IPS-NIHi11 (cell line): ENCODE measurements at places on chromosomes 1 and 21.

DNA sequence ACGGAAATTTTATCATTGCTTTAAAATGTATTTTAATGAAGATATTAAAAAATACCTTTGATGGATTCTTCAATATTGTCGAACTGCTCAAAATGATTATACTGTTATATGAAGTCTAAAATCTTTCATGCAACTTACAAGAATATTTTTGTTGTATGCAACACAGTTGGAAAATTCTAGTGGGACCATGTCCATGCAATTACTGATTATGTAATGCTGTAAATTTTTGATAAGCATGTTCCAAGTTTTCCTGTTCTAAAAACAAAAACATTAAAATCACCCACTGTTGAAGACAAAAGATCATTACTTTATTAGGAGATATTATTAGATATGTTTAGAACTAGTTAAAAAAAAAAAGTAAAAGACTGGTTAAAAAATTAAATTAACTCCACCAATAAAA, 132.8 kb downstream of the NFIA start:
- no peak for DNase-seq

GRCh38 chr21:45874716-45875415, 106.7 kb upstream of the COL6A1 start:
- no peak for DNase-seq

DNA sequence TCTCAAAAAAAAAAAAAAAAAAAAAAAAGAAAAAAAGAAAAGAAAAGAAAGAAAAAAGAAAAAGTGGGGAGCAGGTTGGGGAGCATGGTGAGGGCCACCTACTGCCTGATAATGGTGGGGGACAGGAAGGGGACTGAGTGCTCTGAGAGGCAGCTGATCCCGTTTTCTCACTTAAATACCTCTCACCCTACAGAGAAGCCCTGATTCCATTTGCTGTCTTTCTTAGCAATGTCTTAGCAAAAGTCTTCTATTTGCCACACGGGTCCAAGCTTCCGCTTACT, 692 bp upstream of the H6PD start:
- no peak for DNase-seq

DNA sequence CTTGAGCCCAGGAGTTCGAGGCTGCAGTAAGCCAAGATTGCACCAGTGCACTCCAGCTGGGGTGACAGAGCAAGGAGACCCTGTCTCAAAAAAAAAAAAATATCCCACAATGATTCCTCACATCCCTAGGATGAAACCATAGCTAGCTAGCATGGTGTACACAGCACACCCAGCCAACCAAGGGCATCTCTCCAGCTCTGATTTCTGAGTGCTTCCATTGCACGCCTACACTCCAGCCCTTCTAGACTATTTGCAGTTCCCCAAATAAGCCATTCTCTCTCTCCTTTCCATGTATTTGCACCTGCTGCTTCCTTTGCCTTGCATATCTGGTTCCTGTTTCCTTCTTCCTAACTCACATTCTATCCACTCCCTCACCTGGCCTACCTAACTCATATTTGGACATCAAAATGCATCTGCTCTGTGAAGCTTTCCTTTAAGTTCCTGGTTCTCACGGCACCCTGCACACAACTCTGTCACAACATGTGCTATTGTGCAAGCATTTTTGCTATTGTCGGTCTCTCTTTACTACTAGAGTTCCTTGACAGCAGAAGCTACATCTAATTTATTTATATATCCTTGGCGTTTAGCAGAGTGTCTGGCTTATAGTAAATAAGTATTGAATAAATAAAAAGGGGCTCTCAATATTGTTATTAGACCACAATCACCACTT, 2.4 kb upstream of the ELAPOR1 start:
- DNase-seq: no peak

DNA sequence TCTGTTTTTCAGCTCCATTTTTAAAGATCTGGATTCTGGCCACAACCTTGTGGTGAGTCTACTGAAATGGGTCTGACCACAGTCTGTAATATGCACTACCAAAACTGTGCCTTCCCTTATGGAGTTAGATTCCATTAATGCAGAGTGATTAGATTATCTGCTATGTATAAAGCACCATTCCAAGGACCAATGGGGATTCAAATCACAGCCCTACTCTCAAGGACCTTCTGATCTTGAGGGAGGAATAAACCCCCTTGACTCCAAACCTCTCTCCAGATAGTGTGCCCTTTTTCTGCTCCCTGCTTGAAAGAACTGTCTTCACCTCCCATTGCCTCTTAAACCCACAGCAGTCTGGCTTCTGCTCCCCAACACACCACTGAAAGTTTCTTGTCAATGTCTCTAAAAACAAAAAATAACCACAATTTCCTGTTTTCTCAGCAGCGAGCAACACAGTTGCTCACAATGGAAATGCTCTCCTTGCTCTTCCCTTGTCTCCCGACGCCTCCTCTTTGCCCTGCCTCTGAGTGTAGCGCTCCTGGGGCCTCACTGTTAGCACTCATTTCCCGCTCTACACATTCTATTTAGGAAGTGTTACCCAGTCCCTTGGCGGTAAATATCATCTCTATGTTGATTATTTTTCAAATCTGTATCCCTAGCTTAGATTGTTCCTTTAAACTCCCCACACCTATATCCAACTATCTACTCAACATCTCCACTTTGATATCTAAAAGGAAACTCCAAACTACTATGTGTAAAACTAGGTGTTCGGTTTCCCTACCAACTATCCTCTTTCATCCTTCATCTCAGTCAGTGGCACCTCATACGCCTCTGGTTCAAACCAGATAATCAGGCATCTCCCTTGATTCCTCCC, 13.6 kb downstream of the PCNX2 start:
- no peak for DNase-seq

GRCh38 chr1:93758842-93759515, 77.3 kb upstream of the BCAR3 start:
- no peak for DNase-seq

- no peak for DNase-seq
Observed at GRCh38 chr1:113983391-113983790, 4.1 kb downstream of the OLFML3 start.

DNA sequence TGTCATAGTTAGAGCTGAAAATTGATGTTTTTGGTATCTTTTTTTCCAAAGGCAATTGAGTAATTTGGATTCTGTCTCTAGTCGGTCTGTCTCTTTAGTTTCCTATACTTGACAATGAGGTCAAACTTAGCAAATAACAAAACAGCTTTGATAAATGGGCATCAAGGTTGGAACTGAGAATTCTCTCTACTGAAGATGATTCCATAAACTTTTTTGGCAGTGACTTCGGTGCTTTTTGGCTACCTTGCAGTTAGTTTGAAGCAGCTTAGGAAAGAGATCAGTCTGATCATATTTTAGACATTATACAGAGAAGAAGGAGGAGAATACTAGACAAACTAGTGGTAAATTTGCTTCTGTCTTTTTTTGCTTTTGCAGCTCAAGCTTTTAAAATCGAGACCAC, 559 bp downstream of the VCAM1 start:
- no peak for DNase-seq

DNA sequence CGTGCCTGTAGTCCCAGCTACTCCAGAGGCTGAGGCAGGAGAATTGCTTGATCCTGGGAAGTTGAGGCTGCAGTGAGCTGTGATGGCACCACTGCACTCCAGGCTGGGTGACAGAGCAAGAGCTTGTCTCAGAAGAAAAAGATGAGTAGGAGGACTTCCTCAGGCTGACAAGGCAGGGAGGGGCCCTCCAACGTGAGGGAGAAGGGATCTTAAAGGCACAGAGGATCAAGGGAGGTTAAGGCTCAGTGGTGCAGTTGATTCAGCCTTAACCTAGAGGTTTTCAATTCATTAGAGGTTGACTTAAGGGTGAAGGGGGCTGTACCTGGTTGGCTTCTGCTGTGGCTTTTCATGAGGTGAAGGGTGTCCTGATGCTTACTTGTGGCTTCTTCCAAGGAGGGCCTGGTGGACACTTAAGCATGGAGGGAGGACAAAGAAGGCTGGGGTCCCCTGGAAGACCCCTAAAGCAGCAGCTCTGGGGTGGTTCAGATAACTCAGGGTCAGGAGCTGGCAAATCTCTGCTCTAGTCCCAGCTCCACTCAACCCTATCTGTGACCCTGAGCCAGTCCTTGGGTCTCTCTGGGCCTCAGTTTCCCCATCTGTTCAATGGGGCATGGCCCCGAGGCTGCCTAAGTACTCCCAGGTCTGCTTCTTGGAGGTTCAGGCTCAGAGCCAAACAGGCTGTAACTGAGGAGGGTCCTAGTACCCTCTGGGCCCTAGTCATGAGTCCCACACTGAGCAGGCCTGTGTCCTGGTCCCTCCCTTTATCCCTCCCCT, 6.3 kb downstream of the EXTL1 start:
- no peak for DNase-seq

DNA sequence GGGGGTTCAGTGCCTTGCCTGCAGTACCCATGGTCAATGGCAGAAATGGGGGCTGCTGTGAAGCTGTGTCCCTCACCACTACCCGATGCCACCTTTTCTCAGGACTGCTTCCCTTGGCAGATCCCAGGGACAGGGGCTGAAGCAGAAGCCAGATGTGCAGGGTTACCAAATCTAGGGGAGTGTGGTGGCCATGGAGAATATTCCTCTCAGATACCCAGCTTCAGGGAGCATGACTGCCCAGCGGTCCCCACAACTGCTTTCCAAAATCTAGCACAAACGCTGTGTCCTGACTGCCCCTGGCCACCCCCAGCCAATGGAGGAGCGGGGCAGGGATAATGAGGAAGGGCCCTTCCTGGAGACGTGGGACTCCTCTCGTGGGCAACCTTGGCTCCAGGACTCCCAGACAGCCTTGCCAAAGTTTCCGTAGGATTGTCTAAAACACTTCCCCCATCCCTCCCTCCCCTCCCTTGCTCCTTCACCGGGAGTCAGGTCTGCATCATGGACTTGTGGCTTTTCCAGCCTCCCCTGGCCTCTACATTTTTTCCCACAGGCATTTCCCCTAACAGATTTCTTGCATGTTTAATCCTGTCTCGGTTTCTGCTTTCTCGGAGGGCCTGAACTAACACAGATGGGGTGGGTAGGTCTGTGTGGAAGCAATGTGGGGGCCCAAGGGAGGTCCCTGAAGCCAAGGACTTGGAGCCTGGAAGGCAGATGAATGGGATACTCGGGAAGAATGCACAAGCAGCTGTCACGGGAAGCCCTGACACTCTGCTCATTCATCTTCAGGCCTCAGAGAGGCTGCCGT, 80.5 kb downstream of the OMA1 start:
- DNase-seq: no peak

DNA sequence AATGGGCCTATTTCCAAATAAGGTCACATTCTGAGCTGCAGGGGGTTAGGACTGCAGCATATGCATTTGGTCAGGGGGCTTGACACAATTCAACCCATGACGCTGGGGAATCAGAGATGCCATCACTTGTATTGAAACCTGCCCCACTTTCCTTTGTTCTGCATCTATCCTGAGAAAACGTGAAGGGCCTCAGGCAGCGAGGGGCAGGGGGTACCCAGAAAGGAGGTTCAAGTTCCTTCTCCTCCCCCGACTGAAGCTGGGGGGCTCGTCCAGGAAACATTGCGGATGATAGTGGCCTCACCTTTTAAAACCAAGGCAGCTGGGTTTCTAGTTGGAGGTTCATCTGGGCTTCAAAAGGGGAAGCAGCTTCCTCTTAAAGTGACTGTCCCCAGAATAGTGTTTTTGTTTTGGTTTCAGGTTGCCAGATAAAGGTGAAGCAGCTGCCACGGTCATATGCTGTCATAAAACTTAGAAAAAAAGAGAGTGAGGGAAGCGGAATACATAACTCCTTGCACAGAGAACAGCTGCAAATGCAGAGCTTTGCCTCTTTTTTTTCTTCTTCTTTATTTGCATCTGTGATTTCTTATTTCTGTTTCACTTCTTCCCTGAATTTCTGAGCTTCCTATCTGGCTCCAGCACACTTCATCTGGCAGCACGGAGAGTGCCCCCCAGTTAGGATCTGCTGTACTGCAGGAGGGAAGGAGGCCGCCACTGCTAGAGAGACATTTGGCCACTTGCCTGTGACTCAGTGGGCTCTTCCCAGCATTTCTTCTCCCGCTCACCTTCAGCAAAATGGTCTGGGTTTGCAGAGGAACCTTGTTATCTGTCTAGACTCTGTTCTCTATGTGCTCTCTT, 142.0 kb downstream of the AJAP1 start:
- DNase-seq: no peak

DNA sequence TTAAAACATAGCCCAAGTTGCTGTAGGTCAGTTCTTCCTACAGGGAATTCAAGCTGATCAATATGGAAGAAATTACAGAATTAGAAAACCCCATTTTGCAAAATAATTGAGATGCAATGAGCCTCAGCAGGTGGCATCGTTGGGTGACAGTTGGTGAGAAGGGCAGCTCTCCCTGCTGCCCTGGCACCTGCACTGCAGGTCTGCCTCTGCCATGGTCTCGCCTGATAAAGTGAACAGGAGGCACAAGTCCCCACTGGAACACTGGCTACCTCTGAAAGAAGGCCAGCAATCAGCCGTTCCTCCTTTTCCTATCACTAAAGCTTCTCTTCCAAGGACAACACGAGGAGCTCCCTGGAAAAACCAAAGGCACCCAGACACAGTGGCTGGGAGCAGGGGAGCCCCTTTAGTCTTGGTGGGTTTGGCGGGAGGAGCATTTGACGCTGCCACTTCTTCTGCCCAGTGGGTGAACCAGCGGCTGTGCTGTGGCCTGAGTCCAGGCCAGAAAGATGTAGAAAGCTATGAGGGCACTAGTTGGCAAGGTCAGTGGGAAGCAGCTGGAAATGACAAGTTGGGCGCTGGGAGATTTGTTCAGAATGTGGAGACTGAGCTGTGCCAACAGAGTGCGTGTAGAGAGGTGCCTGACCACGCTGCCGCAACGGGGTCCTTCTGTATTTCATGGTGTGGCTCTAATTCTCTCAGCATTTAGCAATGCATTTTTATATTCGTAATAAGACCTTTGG, 93.1 kb downstream of the RIPK4 start:
- no peak for DNase-seq

DNA sequence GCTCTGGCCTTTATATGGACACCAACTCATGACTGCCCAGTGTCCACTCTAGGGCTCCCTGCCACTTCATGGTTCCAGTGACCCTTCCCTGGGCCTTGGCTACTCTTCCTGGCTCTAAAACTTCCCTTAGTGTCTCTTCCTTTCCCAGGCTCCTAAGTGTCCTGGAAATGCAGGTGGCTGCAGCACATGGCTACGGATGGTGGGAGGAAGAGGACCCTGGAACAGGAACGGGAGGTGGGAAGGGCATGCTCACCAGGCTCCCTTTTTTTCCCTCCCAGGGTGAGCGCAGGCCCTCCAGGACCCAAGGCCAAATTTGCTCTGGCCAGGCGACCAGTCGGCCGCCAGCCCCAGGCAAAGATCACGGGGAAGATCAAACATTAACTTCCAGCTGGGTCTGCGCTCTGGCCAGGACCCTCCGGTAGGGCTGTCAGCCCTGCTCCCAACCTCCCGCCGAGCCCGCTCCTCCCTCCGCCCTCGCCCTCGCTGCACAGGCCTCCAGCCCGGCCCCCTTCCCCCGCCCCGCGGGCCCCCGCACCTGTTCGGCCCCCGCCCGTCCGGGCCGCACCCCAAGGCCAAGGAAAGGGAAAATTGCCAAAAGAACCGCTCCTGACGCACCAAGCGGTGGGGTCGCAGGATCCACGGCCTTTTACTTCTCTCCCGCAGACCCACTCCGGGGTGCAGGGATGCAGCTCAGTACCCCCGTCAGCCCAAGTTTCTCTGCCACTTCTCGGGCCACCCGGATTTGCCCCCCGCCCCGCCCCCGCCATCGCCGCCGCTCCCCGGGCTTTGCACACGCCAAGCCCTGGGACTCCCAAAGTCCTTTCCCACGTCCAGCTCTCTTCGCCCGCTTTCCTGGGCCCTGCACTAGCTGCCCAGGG, 894 bp downstream of the TCEA3 start:
- DNase-seq: peak; percentile 80

- DNase-seq: no peak
Observed at GRCh38 chr21:19731251-19731650, 1267.0 kb upstream of the NCAM2 start.
